CD4-positive, alpha-beta T cell treated with Interleukin-4 for 1 hour (primary cell): ENCODE measurements at places on chromosomes 16 and 17.

- DNase-seq, result no peak
Observed at GRCh38 chr17:30552994-30553566, 75.9 kb downstream of the GOSR1 start.

DNA sequence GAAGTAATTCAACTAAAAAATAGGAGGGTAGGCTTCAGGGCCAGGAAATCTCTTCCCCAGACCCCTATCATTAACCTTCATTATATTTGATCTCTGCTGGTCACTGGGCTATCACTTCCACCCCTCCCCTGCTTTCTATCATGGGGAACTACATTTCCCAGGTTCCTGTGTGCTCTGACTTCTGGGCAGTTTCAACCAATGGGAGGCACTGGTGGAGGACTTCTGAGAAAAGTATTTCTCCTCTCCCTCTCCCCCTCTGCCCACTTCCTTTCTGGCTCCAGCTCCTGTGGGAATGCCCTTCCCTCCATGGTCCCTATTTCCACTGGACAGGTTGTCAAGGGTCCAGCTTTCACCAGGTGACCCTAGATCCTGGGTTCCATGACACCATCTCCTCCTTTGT, 364.4 kb downstream of the C16orf95 start:
- no peak for DNase-seq

- no peak for DNase-seq
Observed at GRCh38 chr17:77365584-77366186, 224.9 kb downstream of the SEC14L1 start.

- DNase-seq, result no peak
Observed at GRCh38 chr17:83126275-83126811, 46.9 kb downstream of the METRNL start.
